Epithelial cell of proximal tubule (primary cell): ENCODE measurements at places on chromosomes 2 and 18. TPM values are rescaled to one million over a fixed set of nuclear protein-coding genes. Genes with fewer than 3 reads are reported as not detected.

The WDSUB1 gene
- 2.2 and 5.4 TPM in 2 replicates for total RNA-seq

The CNTNAP5 gene
- total RNA-seq = not detected in 2 replicates

The ANKRD44 gene
- total RNA-seq = 1.7 and 4.2 TPM in 2 replicates

The ASB1 gene
- total RNA-seq = 23.5 and 29.7 TPM in 2 replicates

The HNMT gene
- 20.2 and 22.9 TPM in 2 replicates for total RNA-seq

The C1D gene
- 29.8 and 34.5 TPM in 2 replicates for total RNA-seq

The MROH2A gene
- not detected in 2 replicates for total RNA-seq

The SRD5A2 gene
- total RNA-seq = under 0.01 TPM in 1 of 2 replicates, not detected in the other

The SLC9A2 gene
- total RNA-seq = 0.86 and 1.2 TPM in 2 replicates
